ENCODE measurements at places on chromosomes 11 and 22.

GRCh38 chr11:132140056-132140455 is 769.6 kb downstream of the NTM start:
- no peak for DNase-seq

DNA sequence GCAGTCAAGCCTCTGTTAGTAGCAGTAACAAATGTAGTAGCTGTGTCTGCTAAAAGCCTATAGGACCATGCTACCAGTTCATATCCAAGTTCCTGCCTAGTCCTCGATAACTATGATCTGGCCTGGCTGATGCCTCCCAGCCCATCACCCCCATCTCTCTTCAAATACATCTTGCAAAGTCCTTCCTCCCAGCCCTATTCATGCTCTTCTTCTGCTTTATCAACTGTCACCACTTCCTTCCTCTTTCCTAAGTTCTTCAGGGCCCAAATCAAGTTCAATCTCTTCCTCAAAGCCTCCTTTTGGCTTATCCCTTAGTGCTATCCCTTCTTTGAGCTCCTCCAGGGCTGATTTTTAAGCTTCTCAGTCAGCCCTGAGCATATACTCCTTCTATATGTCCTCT is 150.9 kb upstream of the THY1 start:
- DNase-seq = no peak

DNA sequence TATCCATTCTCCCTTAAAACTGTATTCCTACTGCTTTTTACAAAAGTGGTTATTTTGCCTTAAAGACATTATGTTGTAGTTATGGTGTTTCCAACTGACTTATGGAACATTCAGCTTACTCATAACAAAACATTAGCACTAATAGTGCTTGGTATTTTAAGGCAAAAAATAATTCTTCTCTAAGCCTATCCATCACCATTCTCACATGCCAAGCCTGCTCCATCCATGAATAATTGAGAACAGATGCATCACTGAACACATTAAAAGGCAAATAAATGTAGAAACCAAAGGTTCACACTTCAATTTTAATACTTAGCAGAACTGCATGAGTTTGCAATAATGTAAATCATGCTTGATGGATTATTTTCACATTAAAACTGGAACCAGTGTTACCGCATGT is 42.3 kb upstream of the DDI1 start:
- DNase-seq = no peak

- DNase-seq = no peak
Observed at GRCh38 chr22:24398409-24398808, 29.0 kb upstream of the ADORA2A start.

- DNase-seq = no peak
Observed at GRCh38 chr11:130071211-130071712, 1.6 kb downstream of the APLP2 start.

DNA sequence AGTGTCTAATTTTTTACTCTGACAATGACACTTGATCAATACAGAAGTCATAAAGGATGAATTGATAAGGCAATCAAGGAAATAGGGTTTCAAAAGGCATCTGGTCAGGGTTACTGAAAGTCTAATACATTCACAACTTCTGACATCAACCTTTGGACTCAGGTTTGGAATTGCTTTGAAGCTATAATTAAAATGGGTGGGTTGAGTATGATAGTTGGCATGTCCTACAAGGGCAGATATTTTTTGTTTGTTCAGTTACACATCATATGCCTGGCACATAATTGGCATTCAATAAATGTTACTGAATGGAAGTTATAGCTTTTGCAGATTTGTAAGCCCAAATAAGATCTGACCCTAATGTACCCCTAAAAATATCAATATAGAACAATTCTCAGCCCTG is 7.3 kb upstream of the FUT4 start:
- DNase-seq = no peak

- no peak for DNase-seq
Observed at GRCh38 chr11:27505781-27506180, 788 bp downstream of the LIN7C start.

DNA sequence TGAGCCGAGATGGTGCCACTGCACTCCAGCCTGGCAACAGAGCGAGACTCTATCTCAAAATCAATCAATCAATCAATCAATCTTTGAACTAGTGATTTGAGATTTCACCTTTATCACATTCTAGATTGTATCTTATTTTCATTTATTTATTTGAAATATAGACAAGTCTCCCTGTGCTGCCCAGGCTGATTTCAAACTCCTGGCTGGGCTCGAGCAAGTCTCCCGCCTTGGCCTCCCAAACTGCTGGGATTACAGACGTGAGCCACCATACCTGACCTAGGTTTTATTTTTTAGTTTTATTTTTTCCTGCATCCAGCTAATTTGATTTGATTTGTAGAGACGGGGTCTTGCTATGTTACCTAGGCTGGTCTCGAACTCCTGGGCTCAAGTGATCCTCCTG is 17.1 kb downstream of the F2 start:
- no peak for DNase-seq

GRCh38 chr11:67689178-67689577 is 14.8 kb upstream of the ALDH3B2 start:
- no peak for DNase-seq

GRCh38 chr22:42957958-42958357 is 57.0 kb downstream of the PACSIN2 start:
- no peak for DNase-seq

- no peak for DNase-seq
Observed at GRCh38 chr11:131687291-131688047, 317.1 kb downstream of the NTM start.

DNA sequence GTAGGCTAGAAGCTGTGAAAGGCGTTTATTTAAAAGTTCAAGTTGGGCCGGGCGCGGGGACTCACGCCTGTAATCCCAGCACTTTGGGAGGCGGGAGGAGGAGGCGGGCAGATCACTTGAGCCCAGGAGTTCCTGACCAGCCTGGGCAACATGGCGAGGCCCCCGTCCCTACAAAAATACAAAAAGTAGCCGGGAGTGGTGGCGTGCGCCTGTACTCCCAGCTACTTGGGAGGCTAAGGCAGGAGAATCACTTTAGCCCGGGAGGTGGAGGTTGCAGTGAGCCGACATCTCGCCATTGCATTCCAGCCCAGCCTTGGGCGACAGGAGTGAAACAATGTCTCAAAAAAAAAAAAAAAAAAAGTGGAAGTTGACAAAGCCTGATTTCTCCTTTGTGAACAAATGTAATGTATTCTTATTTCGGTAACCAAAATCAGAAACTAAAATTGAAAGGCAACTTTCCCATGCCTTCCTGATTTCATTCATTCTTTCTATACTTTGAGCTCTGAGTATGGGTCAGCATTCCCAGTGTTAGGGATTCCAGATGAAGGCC is 825 bp downstream of the PTPMT1 start:
- DNase-seq = no peak

DNA sequence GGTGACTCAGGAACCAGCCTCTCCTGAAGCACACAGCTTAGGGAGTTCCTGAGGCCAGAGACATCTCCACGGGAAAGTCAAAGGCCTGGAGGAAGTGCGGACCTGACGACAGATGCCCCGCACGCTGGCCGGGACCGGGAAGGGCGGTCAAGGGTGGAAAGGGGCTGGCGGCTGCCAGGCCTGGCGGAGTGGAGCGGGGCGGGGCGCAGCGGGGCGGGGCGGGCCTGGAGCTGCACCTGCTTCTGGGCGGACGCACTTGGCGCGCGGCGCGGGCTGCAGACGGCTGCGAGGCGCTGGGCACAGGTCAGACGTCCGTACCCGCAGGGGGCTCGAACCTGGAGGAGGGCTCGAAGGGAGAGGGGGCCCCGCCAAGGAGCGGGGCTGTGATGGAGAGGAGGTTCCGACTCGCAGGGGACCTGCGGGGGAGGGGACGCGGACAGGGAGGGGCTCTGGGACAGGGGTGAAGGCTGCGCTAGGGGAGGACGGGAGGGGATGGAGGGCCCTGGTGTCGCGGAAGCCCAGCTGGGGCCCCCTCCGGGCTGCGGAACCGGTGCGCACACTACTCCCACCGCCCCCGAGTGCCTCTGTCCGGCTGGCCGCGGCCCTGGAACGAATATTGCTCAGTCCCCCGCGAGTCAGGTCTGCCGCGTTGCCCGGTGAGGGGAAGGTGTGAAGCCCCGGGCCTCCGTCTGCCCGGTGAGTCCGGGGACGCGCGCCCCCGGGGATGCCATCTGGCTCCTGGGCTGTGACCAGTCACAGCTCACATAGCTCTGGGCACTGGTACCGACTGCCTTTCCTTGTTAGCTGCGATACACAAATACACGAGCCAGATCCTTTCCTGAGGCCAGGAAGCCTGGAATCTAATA is at the start of gene TMEM45B:
Gene TMEM45B (plus strand): TSS at position 253 of the 866 bp plus-strand sequence. CDS start 36,635 bp downstream, outside the sequence.
- no peak for DNase-seq

GRCh38 chr11:22730319-22730718 is 63.9 kb downstream of the GAS2 start:
- DNase-seq = no peak

DNA sequence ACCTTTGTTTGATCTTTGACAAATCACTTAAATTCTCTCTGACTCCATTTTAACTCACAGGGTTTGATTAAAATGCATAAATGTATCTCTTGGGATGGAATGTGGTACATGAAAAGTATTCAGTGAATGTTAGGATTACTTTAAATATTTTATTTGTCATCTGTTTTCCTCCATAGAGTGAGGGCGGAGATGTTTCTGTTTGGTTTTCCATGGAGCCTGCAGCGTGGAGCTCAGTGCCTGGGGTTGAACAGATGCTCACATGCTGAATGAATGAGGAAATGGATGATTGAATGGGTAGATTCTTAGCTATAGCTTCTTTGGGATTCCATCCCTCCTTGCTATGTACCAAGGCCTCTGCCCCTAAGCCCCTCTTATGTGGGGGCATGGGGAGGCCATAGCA is 10.0 kb downstream of the TSPAN18 start:
- DNase-seq = no peak

DNA sequence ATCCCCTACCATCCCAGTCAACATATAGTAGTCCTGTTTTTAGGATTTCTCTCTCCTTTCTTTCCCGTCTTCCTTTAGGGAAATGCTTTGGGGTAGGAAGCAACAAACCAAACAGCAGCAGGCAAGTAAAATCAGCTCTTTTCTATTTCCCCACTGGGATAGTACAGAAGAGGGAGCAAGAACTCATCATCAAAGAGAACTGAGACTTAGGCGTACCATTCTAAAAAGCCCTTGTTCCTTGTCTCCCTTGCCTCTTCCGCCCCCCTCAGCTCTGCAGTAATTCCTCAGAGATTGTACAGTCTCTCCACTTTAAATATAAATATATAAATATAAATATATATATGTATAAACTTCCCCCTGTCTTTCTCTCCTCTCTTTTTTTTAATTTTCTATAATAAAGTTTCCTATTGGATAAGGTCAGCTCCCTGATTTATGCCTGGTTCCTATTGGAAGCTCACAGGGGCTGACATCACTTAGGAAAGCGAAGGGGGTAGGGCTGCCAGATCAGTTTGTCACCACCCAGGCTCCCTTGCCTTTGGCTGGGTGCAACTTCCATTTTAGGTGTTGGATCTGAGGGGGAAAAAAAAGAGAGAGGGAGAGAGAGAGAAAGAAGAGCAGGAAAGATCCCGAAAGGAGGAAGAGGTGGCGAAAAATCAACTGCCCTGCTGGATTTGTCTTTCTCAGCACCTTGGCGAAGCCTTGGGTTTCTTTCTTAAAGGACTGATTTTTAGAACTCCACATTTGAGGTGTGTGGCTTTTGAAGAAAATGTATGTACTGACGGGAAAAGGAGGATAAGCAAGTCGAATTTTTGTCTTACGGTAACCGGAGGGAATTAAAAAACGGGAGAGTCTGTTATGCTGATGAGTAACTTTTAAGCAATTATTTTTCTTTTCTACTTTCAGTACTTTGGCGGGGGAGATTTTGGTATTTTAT is at the start of gene CTNND1:
Gene CTNND1 (plus strand): TSS at position 502 of the 934 bp plus-strand sequence. CDS start 29,677 bp downstream, outside the sequence.
- DNase-seq = peak; percentile 76

DNA sequence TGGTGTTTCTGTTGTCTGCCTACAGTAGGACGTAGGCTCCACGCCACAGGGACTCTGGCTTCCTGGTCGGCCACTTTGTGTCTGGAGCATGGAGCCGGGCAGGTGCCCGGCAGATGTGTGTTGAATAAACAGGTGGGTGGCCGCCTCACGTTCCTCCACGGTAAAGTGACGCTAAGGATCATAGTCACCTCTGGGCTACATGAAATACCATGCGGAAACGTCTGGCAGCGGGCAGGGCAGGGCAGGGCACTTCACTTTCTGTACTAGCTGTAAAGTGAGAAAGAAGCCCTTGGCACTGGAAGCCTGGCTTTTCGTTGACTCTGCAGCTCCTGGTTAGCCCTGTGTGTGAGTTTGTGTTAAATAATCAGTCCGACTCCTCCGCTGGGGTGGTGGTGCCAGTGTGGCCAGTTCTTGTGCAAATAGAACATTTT is 52.4 kb downstream of the MCM5 start:
- no peak for DNase-seq

GRCh38 chr11:14390669-14391068 is 31.7 kb upstream of the RRAS2 start:
- DNase-seq = no peak

GRCh38 chr11:91170711-91171110 is 947.9 kb upstream of the CHORDC1 start:
- no peak for DNase-seq

DNA sequence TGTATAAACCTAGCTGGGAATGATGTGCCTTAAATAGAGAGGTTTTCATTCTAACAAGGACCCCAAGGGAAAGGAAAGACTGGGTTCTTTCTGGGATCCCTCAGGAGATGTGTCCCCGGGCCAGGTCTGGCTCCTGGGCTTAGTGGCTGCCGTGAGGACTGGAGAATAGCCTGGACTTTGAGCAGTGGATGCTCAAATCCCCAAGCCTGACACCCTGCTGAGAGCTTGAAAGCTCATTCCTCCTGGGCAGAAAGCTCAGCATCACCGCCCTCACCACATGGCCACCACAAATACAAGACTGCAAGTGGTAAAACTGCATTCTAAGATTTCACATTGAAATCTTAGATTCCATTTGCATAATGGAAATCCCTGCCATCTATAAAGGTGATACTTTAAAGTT is 79.4 kb upstream of the NARS2 start:
- no peak for DNase-seq

DNA sequence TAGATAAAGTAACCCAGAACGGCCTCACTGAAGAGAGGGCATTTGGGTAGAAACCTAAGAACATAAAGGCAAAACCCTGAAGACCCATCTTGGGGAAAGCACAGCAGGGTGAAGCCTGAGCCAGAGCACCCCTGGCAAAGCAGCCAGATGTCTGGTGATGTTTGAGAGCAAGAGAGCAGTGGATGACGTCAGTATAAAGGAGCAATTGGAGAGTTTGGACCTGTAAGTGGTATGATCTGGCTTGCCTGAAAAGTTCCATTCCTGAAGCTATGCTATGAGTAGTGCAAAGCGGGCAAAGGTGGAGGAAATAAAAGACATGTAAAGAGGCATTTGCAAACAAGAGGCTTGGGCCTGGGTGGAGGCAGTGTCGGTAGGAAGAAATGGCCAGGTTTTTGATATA is 167.8 kb downstream of the MSANTD4 start:
- no peak for DNase-seq

DNA sequence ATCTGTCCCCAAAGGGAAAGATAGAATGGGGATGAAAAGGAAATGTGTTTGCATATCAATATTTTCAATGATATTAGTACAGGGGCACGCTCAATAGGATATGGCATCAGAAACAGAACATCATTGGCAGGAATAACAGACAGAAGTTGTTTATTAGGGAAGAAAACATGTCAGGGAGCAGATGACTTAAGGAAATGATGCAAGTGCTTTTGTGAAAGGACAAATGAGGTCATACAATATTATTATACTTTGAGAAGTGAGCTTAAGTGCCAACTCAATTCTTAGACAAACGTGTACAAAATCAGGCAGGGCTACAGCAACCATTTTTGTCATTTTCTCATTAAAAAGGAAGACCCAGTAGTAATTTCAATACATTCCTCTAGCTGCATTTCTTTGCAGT is 388.4 kb downstream of the SOX6 start:
- no peak for DNase-seq

Measured in nucleus accumbens (tissue), 56 donors.